Upper lobe of left lung (tissue), 6 donors: ENCODE measurements at places on chromosomes 1 and 21. TPM values are rescaled to one million over a fixed set of nuclear protein-coding genes. Genes with fewer than 3 reads are reported as not detected.

GRCh38 chr1:227934476-227935313 is 13.0 kb downstream of the WNT9A start:
- no peak for DNase-seq
- H3K36me3 ChIP-seq = no peaks in the 10 kb centered on the region
- H3K27ac ChIP-seq = no peak overlapping the region
- H3K27me3 ChIP-seq = no peaks in the 10 kb centered on the region
- H3K4me3 ChIP-seq = no peak overlapping the region

DNA sequence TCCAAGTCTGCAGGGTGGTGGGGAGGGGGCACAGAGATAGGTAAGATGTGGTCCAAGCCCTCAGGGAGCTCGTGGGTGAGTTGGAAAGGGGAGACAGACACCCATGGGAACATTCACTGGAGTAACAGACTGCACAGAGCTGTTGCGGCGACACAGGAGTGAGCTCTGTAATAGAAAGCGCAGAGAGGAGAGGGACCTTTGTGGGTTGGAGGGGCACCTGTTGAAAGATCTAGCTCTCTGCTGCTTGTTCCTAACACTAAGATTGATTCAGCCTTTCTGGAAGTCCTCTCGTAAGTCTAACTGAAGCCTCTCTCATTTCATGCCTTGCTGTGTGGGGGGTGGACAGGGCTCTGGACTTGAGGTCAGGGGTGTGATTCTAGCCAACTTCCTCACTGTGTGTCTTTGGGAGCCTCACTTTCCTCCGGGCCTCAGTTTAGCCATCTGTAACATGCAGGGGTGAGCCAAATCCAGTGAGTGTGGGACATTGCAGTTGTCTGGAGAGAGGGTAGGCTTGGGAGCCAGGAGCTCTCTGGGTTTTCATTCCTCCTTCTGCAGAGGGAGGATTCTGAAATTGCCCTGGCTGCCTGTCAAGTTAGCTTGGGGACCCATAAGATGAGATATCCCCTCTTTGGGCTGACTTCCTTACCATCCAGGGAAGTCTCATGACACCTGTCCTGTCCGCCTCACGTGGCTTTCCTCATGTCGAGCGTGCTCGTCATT is 2.0 kb upstream of the ACOT11 start:
- no peak for DNase-seq
- no peak overlapping the region for H3K4me3 ChIP-seq
- H3K27me3 ChIP-seq = no peaks in the 10 kb centered on the region

GRCh38 chr1:170134521-170134920 is 11.2 kb upstream of the NTMT2 start:
- H3K27ac ChIP-seq = no peak overlapping the region
- no peak for DNase-seq
- H3K4me3 ChIP-seq = no peak overlapping the region
- H3K27me3 ChIP-seq = no peaks in the 10 kb centered on the region
- no peaks in the 10 kb centered on the region for H3K36me3 ChIP-seq

DNA sequence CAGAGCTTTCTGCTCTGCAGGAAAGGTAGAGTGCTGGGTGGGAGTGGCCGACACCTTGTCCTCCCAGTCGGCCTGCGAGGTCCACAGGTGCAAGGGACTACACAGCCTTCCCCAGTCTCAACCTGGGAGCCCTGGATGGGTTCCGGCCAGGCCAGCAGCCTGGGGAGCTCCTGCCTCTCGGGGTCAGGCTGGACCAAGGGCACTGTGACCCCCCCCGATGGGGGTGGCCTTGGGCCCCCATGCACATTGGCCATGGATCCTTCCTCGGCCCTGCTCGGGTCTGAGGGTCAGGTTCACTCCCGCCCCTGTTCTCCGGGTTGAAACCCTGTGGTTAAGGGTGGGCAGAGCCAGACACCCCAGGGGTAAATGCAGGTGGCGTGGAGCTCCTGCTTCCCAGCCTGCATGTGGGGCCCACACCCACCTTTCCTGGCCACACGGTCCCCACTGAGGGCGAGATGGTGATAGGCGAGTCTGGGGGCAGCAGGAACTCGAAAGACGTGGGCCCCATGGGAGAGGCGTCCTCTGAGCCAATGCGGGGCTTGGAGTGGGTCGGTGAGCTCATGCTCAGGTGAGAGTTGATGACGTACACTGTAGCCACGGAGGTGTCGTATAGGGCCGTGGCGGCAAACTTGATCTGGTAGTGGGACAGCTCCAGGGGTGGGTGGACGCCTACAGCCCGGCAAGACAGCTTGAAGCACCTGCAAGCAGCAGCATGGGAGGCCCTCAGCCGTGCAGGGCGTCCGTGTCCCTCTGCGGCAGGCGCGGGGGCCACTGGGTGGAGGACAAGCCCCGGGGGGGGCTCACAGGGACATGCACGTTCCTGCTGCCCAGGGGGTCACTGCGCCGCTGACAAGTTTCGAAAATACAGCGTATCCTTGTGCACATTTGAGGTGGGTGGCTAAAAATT is 10.8 kb upstream of the TMEM52 start:
- H3K4me3 ChIP-seq = no peak overlapping the region
- no peak for DNase-seq
- no peaks in the 10 kb centered on the region for H3K36me3 ChIP-seq
- peaks cover 5% of the 10 kb centered on the region for H3K4me1 ChIP-seq
- no peak overlapping the region for H3K27ac ChIP-seq

DNA sequence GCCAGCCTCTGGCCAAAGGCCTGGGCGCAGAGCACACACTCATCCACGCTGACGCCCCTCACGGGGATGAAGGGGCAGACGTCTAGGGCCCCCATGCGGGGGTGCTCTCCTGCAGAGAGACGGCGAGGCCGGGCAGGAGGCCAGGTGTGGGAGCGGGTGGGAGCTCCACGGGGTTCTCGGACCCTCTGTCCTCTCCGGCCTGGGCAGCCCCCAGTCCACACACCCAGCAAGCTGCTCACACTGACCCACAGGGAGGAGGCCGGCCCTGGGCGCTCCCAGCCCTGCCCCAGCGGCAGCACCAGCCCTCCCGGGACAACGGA is 2.5 kb downstream of the FTCD start:
- no peaks in the 10 kb centered on the region for H3K4me1 ChIP-seq
- DNase-seq = peak; percentile 83
- H3K27me3 ChIP-seq = no peaks in the 10 kb centered on the region
- no peaks in the 10 kb centered on the region for H3K36me3 ChIP-seq
- no peak overlapping the region for H3K27ac ChIP-seq
- H3K4me3 ChIP-seq = peak overlapping the region; percentile 39

DNA sequence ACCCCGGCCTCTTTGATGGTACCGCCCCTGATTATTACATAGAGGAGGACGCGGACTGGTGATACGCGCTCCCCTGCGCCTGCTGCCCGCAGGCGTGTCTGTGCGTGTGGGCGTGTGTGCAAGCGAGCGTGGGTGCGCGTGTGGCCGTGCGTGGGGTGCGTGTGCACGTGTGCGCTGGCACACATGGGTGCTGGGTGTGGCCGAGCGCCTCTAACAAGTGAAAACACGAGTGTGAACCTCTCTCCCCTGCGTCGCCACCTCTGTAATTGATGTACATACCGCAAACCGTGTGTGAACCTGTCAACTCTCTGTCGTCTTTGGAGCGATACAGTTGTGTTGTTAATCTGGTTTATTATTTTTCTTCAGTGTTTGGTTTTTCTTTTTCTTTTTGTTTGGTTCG is 87.8 kb upstream of the TMEM51 start:
- DNase-seq = no peak
- no peaks in the 10 kb centered on the region for H3K27me3 ChIP-seq
- H3K27ac ChIP-seq = peak overlapping the region; percentile 18
- no peaks in the 10 kb centered on the region for H3K4me1 ChIP-seq
- no peak overlapping the region for H3K4me3 ChIP-seq

GRCh38 chr1:3316340-3316943 is 138.0 kb upstream of the ARHGEF16 start:
- no peak for DNase-seq
- H3K36me3 ChIP-seq = no peaks in the 10 kb centered on the region
- H3K27ac ChIP-seq = no peak overlapping the region
- no peaks in the 10 kb centered on the region for H3K27me3 ChIP-seq

- H3K27me3 ChIP-seq = no peaks in the 10 kb centered on the region
- no peak overlapping the region for H3K27ac ChIP-seq
- no peaks in the 10 kb centered on the region for H3K36me3 ChIP-seq
- no peaks in the 10 kb centered on the region for H3K4me1 ChIP-seq
- no peak for DNase-seq
Observed at GRCh38 chr1:205989786-205990185, 13.4 kb downstream of the RAB7B start.

- no peaks in the 10 kb centered on the region for H3K36me3 ChIP-seq
- no peaks in the 10 kb centered on the region for H3K27me3 ChIP-seq
- H3K4me1 ChIP-seq = no peaks in the 10 kb centered on the region
Observed at GRCh38 chr21:30714456-30714855, 4.1 kb downstream of the KRTAP21-3 start.

DNA sequence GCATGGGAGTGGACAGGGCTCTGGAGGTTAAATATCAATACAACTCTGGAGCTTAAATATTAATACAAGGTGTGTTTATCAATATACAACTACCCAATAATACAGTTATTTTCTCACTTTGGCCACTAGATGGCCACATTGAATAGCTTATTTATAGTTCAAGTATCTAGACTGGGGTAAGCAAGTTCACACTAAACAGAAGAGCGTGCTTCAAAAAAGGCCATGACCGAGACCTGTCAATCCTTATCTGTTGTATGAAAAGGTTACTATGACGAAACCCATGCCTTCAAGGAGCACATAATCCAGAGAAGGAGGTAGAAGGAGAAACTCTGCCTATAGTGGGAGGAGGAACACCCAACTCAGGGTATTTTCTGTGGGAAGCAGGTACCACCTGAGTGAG is 29.1 kb downstream of the CHML start:
- peaks cover 21% of the 10 kb centered on the region for H3K4me1 ChIP-seq
- H3K27ac ChIP-seq = no peak overlapping the region

GRCh38 chr1:205210756-205211168 is 740 bp downstream of the DSTYK start:
- peak; percentile 24 for DNase-seq
- H3K27me3 ChIP-seq = no peaks in the 10 kb centered on the region
- H3K4me1 ChIP-seq = peaks cover 16% of the 10 kb centered on the region
- peak overlapping the region; percentile 90 for H3K4me3 ChIP-seq
- peak overlapping the region; percentile 94 for H3K27ac ChIP-seq

DNA sequence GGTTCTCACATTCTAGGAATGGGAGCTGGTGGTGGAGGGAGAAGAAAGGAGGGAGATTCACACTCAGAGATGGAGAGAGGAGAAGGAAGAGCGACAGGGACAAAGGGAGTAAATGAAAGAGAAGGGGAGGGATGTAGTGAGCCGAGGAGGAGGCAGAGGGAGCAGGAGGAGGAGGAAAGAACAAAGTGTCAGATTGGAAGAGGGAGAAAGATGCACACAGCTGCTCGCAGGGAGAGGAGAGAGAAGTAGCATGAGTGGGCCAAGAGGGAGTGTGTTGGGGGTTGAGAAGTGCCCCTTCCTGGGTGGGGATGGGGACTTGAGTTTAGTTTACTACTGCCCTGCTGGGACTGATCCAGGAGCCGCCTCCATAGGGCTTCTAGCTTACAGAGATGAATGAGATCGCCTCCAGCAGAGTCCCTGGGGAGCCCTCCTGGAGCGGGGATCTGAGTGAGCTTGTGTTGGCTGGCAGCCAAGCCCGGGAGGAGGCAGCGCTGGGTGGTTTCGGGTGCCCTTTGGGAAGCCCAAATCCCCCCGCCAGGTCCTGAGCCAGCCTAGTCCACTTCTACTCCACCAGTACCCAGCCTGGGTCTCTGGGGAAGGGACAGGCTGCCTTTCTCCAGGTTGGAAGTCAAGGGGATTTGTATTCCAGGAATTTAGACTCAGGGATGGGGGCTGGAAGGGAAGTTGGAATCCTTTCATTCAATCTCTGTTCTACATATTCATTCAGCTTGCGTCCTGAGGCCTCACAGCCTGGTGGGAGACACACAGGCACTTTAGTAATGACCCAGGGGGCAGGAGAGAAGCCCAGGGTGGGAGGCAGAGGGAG is 20.9 kb downstream of the PTPRU start:
- H3K4me3 ChIP-seq = no peak overlapping the region
- no peak for DNase-seq
- H3K27ac ChIP-seq = no peak overlapping the region
- no peaks in the 10 kb centered on the region for H3K36me3 ChIP-seq
- no peaks in the 10 kb centered on the region for H3K27me3 ChIP-seq

- no peak overlapping the region for H3K27ac ChIP-seq
- H3K4me3 ChIP-seq = no peak overlapping the region
- H3K27me3 ChIP-seq = no peaks in the 10 kb centered on the region
- H3K36me3 ChIP-seq = no peaks in the 10 kb centered on the region
- DNase-seq = no peak
- H3K4me1 ChIP-seq = no peaks in the 10 kb centered on the region
Observed at GRCh38 chr1:7298749-7299151, 472.3 kb upstream of the VAMP3 start.

DNA sequence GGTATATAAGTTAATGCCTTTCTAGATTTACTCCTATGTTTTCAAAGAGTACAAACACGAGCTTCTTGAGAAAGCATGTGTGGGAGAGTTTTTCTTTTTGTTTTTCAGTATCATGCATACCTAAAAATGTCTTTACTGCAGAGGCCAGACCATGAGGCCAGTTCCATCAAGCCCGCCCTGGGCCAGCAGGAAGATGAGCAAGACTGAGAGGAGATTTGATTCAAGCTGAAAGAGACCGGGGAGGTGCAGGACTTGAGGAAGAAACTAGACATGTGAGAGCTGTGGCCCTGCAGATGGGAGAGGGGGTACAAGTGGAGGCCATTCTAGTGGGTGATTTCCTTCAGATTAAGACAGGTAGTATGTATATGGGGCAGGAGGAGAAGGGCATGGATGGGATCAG is 33.4 kb upstream of the NTPCR start:
- no peak for DNase-seq
- no peak overlapping the region for H3K4me3 ChIP-seq
- H3K27ac ChIP-seq = no peak overlapping the region
- no peaks in the 10 kb centered on the region for H3K27me3 ChIP-seq
- H3K36me3 ChIP-seq = no peaks in the 10 kb centered on the region

- DNase-seq = no peak
- H3K27me3 ChIP-seq = no peaks in the 10 kb centered on the region
- no peak overlapping the region for H3K4me3 ChIP-seq
- no peaks in the 10 kb centered on the region for H3K4me1 ChIP-seq
Observed at GRCh38 chr1:181324797-181325616, 158.3 kb upstream of the CACNA1E start.

DNA sequence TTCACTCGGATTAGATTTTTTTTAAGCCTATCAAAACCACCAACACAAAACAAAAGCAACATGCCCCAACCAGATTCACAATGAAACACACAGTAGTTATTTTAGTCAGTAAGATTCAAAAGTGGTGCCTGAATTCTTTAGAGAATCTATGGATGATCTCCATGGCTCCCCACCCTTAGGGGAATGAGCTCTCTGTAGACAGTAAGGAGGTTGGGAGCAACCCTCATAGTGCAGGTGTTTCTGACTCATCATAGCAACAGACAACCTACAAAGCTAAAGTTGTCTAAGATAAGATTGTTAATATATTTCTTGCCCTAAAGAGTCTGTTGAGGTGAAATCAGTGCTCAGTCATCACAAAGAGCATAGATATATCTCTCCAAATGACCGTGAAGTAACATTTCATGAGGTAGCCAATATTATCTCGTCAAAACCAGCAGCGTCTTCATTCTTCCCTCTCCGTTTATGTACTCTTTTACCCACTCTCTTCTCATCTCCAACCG is 78.3 kb downstream of the ADAMTS1 start:
- H3K4me1 ChIP-seq = no peaks in the 10 kb centered on the region
- H3K4me3 ChIP-seq = no peak overlapping the region
- no peaks in the 10 kb centered on the region for H3K36me3 ChIP-seq
- no peak for DNase-seq
- no peaks in the 10 kb centered on the region for H3K27me3 ChIP-seq

The TNFRSF1B gene
- 113 TPM for total RNA-seq

The SERPINC1 gene
- total RNA-seq = not detected

The CELA3A gene
- total RNA-seq = not detected

The TRABD2B gene
- under 0.01 TPM for total RNA-seq

The AXDND1 gene
- total RNA-seq = not detected

The LCE2C gene
- not detected for total RNA-seq

The SPRR2E gene
- total RNA-seq = not detected
